Small intestine (tissue), 16 donors: ENCODE measurements at places on chromosomes 7 and 10. TPM values are rescaled to one million over a fixed set of nuclear protein-coding genes. Genes with fewer than 3 reads are reported as not detected.
A peak's percentile ranks its signal among the peaks of the same experiment; 100 is the strongest.

- H3K36me3 ChIP-seq, result no peaks in the 10 kb centered on the region
- H3K27me3 ChIP-seq, result no peaks in the 10 kb centered on the region
- H3K27ac ChIP-seq, result no peak overlapping the region
- no peaks in the 10 kb centered on the region for H3K4me1 ChIP-seq
Observed at GRCh38 chr10:43160921-43161255, 22.6 kb downstream of the CSGALNACT2 start.

GRCh38 chr7:17633067-17633466 lies 307.2 kb downstream of the SNX13 start:
- no peak overlapping the region for H3K27ac ChIP-seq
- no peak for DNase-seq
- no peaks in the 10 kb centered on the region for H3K4me1 ChIP-seq
- H3K27me3 ChIP-seq, result no peaks in the 10 kb centered on the region
- no peak overlapping the region for H3K4me3 ChIP-seq
- no peaks in the 10 kb centered on the region for H3K36me3 ChIP-seq

DNA sequence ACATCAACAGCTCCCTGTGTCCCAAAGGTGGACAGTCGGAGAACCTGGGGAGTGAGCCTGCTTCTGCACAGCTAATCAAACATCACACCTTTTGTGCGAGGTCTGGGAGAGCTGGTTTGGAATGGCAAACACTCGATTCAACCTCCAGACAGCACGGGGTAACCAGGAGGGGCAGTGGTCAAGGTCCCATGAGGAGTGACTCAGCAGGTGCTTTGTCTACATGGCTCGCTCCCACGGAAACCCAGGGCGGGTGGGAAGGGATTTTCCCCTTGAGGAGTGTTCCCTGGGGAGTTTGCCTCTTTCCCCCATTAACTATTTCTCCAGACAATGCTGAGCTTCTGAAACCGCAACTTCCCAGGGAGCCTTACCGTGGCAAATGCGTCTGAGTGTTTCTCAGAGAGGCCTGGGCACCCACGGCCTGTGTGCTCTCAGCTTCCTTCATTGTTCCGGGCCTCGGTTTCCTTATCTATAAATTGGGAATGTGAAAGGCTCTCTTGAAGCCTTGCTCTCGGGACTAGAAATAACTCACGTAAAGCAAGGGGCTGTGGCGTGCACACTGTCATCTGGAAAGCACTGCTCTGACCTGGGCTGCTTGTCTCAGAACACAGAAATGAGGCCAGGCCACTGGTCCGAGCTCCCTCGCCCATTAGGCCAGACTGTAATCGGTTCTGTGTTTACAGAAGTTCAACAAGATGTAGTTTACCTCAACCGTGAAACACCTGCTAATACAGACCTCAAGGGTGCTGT lies 14.0 kb upstream of the GTPBP4 start:
- H3K4me3 ChIP-seq, result no peak overlapping the region
- no peaks in the 10 kb centered on the region for H3K36me3 ChIP-seq

DNA sequence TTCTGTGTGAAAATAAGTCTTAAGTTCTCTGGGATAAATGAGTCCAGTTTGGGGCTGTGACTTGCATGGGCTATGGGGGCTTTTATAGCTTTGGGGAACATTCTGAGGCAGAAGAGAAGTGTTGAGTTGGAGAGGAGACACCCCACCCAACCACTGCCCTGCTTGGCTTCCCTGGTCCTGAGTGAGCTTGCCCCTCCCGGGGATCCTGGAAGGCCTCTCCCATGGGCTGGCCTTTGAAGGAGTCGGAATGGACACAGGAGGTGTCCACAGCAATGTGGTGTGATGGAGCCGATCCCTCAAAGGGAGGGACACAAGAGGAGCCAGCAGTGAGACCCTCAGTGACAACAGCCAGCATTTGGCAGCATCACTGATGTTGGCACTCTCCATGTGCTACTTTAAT lies 89.8 kb downstream of the GLRX3 start:
- H3K36me3 ChIP-seq, result no peaks in the 10 kb centered on the region
- no peaks in the 10 kb centered on the region for H3K27me3 ChIP-seq
- no peak overlapping the region for H3K4me3 ChIP-seq
- no peak for DNase-seq
- no peaks in the 10 kb centered on the region for H3K4me1 ChIP-seq
- H3K27ac ChIP-seq, result no peak overlapping the region

DNA sequence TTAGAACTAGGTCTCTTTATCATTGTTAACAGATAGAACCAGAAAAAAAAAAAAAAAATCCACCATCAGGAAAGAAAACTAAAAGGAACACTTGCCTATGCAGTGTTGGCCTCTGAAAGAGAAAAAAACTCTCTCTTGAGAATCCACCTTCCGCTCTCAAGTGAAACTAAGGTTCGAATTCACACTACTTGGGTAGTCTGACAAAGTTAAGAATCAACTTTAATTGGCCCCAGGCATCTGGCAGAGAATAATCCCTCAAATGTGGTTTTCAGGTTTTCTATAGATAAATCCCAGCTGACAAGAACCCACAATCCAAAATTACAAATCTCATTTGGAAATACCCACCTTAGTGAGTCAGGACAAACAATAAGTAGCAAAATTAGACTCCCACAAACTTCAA lies 199.7 kb upstream of the LRRN3 start:
- no peak overlapping the region for H3K4me3 ChIP-seq
- H3K27ac ChIP-seq, result no peak overlapping the region
- H3K36me3 ChIP-seq, result no peaks in the 10 kb centered on the region
- no peaks in the 10 kb centered on the region for H3K27me3 ChIP-seq

GRCh38 chr7:150734254-150734653 lies 3.0 kb upstream of the GIMAP5 start:
- no peak overlapping the region for H3K4me3 ChIP-seq
- H3K27ac ChIP-seq, result no peak overlapping the region
- no peak for DNase-seq
- H3K27me3 ChIP-seq, result no peaks in the 10 kb centered on the region
- H3K36me3 ChIP-seq, result no peaks in the 10 kb centered on the region

GRCh38 chr10:69065406-69066361 lies 22.2 kb upstream of the SRGN start:
- H3K4me1 ChIP-seq, result no peaks in the 10 kb centered on the region
- DNase-seq, result no peak
- H3K27me3 ChIP-seq, result no peaks in the 10 kb centered on the region
- H3K36me3 ChIP-seq, result no peaks in the 10 kb centered on the region
- H3K4me3 ChIP-seq, result no peak overlapping the region
- no peak overlapping the region for H3K27ac ChIP-seq

DNA sequence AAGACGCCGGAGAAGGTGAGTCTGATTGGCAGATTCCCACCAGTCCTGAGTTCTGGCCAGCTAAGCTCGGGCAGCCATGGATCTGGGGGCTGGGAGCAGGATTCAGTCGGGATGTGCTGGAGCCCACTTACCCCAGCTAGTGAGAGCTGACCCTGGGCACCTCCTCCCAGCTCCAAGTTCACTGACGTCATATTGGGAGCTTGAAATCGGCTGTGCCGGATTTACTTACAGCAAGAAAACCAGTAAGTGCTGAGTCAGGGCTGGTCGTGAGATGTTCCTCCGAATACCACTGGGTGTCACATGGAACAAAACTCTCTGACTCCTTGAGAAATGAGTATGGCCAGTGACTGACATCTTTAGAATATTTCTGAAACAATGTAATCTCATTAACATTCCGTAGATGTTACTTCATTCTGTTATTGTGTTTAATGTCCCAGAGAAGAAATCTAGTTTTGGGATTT lies 621.2 kb downstream of the SDK1 start:
- H3K4me3 ChIP-seq, result no peak overlapping the region
- H3K27ac ChIP-seq, result no peak overlapping the region
- H3K36me3 ChIP-seq, result no peaks in the 10 kb centered on the region
- H3K4me1 ChIP-seq, result no peaks in the 10 kb centered on the region

DNA sequence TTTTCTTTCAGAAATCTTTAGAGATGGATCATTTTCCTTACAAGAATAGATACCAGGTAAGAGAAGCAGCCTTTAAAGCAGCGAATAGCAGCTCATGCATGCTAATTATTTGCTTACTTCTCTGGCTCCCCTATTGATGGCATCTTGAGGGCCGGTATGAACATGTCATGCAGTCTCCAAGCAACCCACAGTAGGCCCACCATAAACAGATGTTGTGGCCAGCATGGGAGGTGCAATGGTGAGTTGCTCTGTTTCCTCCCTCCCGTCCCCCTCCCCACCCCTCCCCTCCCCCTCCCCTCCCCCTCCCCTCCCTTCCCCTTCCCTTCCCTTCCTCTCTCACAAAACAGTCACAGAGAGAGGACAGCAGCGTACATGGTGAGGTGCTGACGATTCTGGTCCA lies 9.7 kb upstream of the ZNF273 start:
- H3K27ac ChIP-seq, result no peak overlapping the region
- no peaks in the 10 kb centered on the region for H3K27me3 ChIP-seq

- H3K4me1 ChIP-seq, result no peaks in the 10 kb centered on the region
- no peak overlapping the region for H3K27ac ChIP-seq
- no peaks in the 10 kb centered on the region for H3K36me3 ChIP-seq
- no peaks in the 10 kb centered on the region for H3K27me3 ChIP-seq
- no peak overlapping the region for H3K4me3 ChIP-seq
Observed at GRCh38 chr7:134400859-134401258, 58.0 kb downstream of the AKR1B1 start.

DNA sequence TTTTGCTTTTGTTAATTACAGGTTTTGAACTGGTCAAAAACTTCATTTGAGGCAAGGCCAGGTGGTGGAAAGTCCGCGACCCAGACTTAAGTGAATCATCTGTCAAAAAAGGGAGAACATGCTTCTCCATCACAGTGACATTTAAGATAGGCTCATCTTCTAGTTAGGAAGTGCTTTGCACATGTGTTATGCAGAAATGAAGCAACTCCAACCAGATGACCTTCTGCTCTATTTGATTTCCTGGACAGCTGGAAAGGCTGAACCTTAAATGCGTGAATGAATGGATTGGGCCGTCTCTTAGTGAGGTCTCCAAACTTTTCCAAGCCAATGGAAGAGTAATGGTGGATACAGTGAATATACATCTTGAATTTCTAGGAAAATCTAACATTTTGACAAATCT lies 101.6 kb upstream of the FAM13C start:
- H3K4me1 ChIP-seq, result no peaks in the 10 kb centered on the region
- H3K36me3 ChIP-seq, result no peaks in the 10 kb centered on the region
- DNase-seq, result no peak
- H3K27ac ChIP-seq, result no peak overlapping the region
- no peak overlapping the region for H3K4me3 ChIP-seq
- no peaks in the 10 kb centered on the region for H3K27me3 ChIP-seq

GRCh38 chr10:47405857-47406547 lies 21.9 kb upstream of the ZNF488 start:
- H3K27me3 ChIP-seq, result no peaks in the 10 kb centered on the region
- H3K4me1 ChIP-seq, result peaks cover 14% of the 10 kb centered on the region
- H3K27ac ChIP-seq, result peak overlapping the region; percentile 5
- H3K36me3 ChIP-seq, result no peaks in the 10 kb centered on the region
- no peak overlapping the region for H3K4me3 ChIP-seq

GRCh38 chr10:70066190-70066589 lies 13.5 kb downstream of the MACROH2A2 start:
- DNase-seq, result no peak
- H3K4me1 ChIP-seq, result no peaks in the 10 kb centered on the region
- no peaks in the 10 kb centered on the region for H3K27me3 ChIP-seq
- no peaks in the 10 kb centered on the region for H3K36me3 ChIP-seq

- DNase-seq, result no peak
- no peaks in the 10 kb centered on the region for H3K27me3 ChIP-seq
- H3K4me3 ChIP-seq, result no peak overlapping the region
- peaks cover 34% of the 10 kb centered on the region for H3K36me3 ChIP-seq
- peak overlapping the region; percentile 75 for H3K27ac ChIP-seq
Observed at GRCh38 chr10:73855413-73855812, 18.9 kb downstream of the CAMK2G start.

DNA sequence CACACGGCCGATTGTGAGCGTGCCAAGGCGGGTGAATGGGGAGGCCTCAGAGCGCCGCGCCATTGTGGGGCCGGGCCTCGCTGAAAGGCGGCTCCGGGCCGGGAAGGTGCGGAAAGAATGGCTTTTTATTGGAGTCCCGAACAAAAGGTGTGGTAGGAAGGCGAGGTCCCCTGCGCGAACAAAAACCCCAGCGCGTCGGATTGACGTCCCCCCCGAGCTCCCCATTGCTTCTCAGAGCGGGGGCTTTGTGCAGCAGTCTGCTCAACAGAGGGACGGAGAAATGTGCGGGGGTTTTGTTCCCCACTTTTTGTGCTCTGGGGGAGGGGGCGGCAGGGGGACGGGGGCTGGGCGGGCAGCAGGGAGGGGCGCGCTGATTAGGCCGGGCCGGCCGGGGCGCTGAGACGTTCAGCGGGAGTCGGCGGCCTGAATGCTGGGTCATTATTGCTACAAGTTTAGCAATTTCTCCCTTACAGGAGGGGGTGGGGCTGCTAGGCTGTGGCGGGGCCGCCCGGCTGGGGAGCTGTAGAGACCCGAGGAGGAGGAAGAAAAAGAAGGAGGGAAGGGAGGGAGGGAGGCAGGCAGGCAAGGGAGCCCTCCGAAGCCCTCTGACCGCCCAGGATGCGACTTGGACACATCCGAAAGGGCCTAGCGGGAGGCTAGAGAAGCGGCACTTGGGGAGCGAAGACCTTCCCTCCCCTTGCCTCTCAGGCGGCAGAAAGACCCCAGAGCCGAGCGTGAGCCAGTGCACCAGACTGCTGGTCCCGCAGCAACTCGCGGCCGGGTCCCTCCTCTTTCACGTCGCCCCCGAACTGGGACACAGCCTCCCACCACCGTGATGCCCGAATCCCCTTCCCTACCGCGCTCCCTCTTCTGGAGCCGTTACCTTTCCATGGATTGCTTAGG lies 4.6 kb downstream of the NKX2-3 start:
- DNase-seq, result no peak
- H3K27me3 ChIP-seq, result peaks cover 32% of the 10 kb centered on the region
- H3K27ac ChIP-seq, result no peak overlapping the region
- H3K4me1 ChIP-seq, result no peaks in the 10 kb centered on the region
- H3K4me3 ChIP-seq, result peak overlapping the region; percentile 12

- no peak overlapping the region for H3K4me3 ChIP-seq
- H3K36me3 ChIP-seq, result no peaks in the 10 kb centered on the region
- no peaks in the 10 kb centered on the region for H3K4me1 ChIP-seq
- DNase-seq, result no peak
- H3K27ac ChIP-seq, result no peak overlapping the region
Observed at GRCh38 chr7:128729494-128729893, 9.7 kb upstream of the CALU start.

DNA sequence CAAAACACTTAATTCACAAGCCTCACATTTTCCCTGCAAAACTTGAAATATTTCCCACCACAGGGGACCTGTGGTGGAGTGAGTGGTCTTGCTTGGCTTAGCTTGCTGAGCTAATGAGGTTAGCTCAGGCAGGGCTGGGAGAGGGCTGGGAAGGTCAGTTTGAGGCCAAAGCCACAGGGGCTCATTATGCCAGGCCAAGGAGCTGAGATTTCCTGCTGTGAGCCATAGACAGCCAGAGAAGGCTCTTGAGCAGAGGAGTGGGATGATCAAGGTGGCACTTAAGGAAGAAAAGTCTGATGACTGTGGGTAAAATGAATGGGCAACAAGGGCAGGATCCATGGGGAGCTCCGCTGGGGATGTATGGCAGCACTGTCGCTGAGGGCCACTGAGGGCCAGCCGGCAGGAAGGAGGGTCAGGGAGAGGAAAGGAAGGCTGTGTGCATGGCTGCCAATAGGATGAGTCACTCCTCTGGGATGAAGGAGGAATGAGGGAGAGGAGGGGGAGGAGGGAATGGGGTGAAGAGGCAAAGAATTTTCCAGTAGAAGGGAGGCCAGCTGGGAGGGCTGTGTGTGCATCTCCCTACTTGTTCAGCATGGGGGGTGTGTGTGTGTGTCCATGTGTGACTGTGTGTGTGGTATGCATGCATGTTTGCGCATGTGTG lies 18.7 kb upstream of the ZNF488 start:
- DNase-seq, result peak; percentile 53
- H3K4me3 ChIP-seq, result no peak overlapping the region
- H3K27me3 ChIP-seq, result peaks cover 2% of the 10 kb centered on the region
- no peak overlapping the region for H3K27ac ChIP-seq

STOX1 gene
- polyA plus RNA-seq, result not detected

CDK13 gene
- polyA plus RNA-seq, result 10.3 TPM

CXCL12 gene
- polyA plus RNA-seq, result 32.4 TPM

PRRT4 gene
- polyA plus RNA-seq, result 1.3 TPM
